Aorta (tissue), 5 donors: ENCODE measurements at places on chromosomes 4 and X. TPM values are rescaled to one million over a fixed set of nuclear protein-coding genes. Genes with fewer than 3 reads are reported as not detected.

KANTR gene
- 27.7 TPM for total RNA-seq

F8A1 gene
- total RNA-seq: 24.6 TPM

PAGE5 gene
- total RNA-seq: not detected

RPA4 gene
- total RNA-seq: 3.0 TPM

ITGB1BP2 gene
- total RNA-seq: 12.6 TPM

MAGEE1 gene
- total RNA-seq: 6.1 TPM

ATOH1 gene
- not detected for total RNA-seq

SLC4A4 gene
- 3.7 TPM for total RNA-seq

ZNF595 gene
- 23.7 TPM for total RNA-seq

BTC gene
- 9.4 TPM for total RNA-seq

SUPT20HL1 gene
- total RNA-seq: 0.15 TPM

RENBP gene
- 13.1 TPM for total RNA-seq

DNA sequence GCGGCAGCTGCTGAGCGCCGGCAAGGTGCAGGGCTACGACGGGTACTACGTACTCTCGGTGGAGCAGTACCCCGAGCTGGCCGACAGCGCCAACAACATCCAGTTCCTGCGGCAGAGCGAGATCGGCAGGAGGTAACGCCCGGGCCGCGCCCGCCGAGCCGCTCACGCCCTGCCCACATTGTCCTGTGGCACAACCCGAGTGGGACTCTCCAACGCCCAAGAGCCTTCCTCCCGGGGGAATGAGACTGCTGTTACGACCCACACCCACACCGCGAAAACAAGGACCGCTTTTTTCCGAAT, 117.0 kb downstream of the DCTD start:
- no peak for DNase-seq
- no peak overlapping the region for H3K27ac ChIP-seq
- H3K4me3 ChIP-seq: no peak overlapping the region
- no peaks in the 10 kb centered on the region for H3K36me3 ChIP-seq
- H3K27me3 ChIP-seq: no peaks in the 10 kb centered on the region
- no peaks in the 10 kb centered on the region for H3K4me1 ChIP-seq

DNA sequence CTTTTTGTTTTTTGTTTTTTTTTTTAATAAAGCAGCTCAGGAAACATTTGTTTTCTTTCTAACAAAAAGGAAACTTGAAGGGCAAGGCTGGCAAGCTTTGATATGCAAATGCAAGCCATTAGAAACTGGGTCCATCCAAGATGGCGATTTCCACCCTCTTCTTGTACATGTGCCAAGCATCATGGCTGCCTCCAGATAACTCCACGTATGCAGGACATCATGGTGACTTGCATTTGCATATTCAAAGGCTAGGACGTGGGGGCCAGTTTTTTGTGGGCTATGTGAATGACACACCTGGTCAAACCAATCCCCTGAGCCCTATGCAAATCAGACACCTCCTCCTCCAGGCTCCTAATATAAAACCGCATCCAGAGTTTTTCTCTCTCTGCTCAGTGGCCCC, 692.6 kb downstream of the FAM133A start:
- H3K27ac ChIP-seq: no peak overlapping the region
- no peaks in the 10 kb centered on the region for H3K36me3 ChIP-seq
- no peaks in the 10 kb centered on the region for H3K27me3 ChIP-seq
- no peaks in the 10 kb centered on the region for H3K4me1 ChIP-seq
- H3K4me3 ChIP-seq: no peak overlapping the region

DNA sequence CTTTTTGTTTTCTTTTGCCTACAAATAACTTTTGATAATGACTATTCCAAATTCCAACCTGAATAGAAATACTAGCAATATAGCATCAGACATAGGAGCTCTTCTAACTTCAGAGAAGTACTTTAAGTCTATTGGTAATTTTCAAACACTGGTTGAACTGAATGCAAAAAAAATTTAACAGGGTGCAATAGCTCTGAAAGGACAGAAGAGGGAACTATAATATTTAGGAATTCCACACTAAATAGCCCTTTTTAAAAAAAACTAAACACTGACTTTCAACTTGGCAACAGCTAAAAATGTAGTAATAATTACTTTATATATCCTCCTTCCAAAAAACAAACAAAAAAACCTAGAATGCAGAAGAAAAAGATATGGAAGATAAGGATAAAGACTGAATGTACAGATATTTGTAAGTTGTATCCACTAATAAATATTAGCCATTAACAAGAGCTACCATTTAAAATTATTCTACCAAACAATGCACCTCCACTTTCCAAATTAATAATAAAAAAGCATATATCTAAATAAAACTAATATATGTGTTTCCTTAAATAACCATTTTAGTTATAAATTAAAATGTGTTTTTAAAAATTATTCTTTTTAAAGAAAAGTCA, 81.4 kb downstream of the FBXW7 start:
- H3K4me3 ChIP-seq: no peak overlapping the region
- H3K27ac ChIP-seq: no peak overlapping the region
- no peaks in the 10 kb centered on the region for H3K36me3 ChIP-seq
- no peaks in the 10 kb centered on the region for H3K4me1 ChIP-seq

DNA sequence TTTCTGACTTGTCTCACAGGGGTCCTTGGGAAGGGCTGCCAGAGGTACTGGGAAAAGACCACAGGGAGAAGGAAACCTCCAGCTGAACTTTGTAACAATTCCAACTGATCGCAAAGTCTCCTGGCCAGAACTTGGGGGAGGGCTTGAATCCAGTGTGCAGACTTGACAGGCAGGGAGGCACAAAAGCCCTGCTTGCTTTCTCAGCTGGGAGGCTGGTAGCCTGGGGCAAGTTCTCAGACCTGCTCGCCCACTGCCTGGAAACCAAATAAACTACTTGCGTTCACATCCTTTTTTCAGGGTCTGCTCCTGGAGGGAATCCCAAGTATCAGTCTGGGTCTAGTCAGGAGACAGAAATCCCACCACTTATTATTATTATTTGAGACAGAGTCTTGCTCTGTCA, 48.0 kb upstream of the CASK start:
- H3K27ac ChIP-seq: no peak overlapping the region
- H3K36me3 ChIP-seq: no peaks in the 10 kb centered on the region
- H3K4me3 ChIP-seq: no peak overlapping the region
- H3K4me1 ChIP-seq: no peaks in the 10 kb centered on the region
- no peaks in the 10 kb centered on the region for H3K27me3 ChIP-seq
- DNase-seq: no peak

- no peak overlapping the region for H3K4me3 ChIP-seq
- no peaks in the 10 kb centered on the region for H3K4me1 ChIP-seq
- no peaks in the 10 kb centered on the region for H3K36me3 ChIP-seq
- no peak for DNase-seq
- no peak overlapping the region for H3K27ac ChIP-seq
- H3K27me3 ChIP-seq: no peaks in the 10 kb centered on the region
Observed at GRCh38 chr4:40550948-40551462, 78.7 kb downstream of the RBM47 start.

DNA sequence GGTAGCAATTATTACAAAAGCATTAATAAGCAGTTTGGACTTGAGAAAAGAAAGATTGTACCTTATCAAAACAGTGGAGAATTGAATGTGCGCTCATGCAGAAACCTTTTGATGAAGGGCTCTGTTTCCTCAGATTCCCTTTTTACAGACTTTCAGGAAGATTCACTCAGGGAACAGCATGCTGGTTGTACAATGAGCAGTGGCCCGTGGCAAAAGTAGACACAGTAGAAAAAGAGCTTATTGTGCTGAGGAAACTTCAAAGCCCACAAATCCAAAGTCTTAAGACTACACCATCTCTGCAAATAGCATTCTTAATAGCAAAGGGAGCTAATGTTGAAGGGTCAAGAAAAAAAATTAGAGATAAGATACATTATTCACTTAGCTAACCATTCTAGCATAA, 858.9 kb downstream of the PDHA2 start:
- H3K4me1 ChIP-seq: no peaks in the 10 kb centered on the region
- H3K27me3 ChIP-seq: no peaks in the 10 kb centered on the region
- H3K4me3 ChIP-seq: no peak overlapping the region

DNA sequence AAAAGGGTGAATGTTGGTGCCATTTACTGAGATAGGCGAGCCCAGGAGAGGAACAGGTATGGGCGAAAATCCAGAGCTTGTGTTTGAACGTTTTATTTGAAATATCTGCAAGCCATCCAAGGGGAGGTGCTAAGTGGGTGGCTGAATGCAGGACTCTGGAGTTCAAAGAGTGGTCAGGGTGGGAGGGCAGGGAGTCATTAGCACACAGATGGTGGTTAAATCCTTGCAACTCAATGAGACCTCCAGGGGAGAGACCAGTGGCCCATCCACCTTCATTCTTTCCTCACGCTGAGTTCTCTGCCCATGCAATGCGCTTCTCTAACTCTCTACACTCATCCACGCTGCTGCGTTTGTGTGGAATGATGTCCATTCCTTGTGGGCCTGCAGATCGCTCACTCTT, 101.1 kb downstream of the VCX3B start:
- H3K27ac ChIP-seq: no peak overlapping the region
- H3K4me3 ChIP-seq: no peak overlapping the region
- no peaks in the 10 kb centered on the region for H3K36me3 ChIP-seq
- no peak for DNase-seq
- no peaks in the 10 kb centered on the region for H3K27me3 ChIP-seq
- H3K4me1 ChIP-seq: no peaks in the 10 kb centered on the region

- no peak overlapping the region for H3K4me3 ChIP-seq
- no peaks in the 10 kb centered on the region for H3K36me3 ChIP-seq
- no peak overlapping the region for H3K27ac ChIP-seq
- no peak for DNase-seq
Observed at GRCh38 chr4:82782626-82783345, 15.8 kb downstream of the SCD5 start.

DNA sequence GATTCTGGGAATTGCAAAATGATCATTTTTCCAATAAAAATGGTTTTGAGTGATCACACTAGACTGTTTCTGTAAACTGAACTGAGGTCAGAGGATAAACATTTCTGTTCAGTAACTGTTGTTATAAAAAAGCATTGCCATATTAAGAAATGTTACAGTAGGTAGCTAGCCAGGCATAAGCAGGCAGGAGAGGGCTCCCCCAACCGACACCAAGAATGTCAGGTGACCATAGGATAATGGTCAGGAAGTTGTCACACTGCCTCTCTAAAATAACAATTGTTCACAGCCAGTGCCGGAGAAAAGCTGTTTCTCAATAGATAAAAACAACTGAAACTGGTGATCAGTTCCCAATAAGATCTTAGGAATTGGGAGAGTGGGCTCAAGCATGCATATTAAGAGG, 306.2 kb upstream of the SLIT2 start:
- no peak overlapping the region for H3K4me3 ChIP-seq
- DNase-seq: no peak
- H3K27ac ChIP-seq: no peak overlapping the region
- no peaks in the 10 kb centered on the region for H3K36me3 ChIP-seq
- no peaks in the 10 kb centered on the region for H3K4me1 ChIP-seq
- no peaks in the 10 kb centered on the region for H3K27me3 ChIP-seq

GRCh38 chr4:186900984-186901383, 177.3 kb upstream of the FAT1 start:
- DNase-seq: no peak
- no peaks in the 10 kb centered on the region for H3K36me3 ChIP-seq
- no peak overlapping the region for H3K4me3 ChIP-seq
- no peaks in the 10 kb centered on the region for H3K27me3 ChIP-seq
- H3K27ac ChIP-seq: no peak overlapping the region

DNA sequence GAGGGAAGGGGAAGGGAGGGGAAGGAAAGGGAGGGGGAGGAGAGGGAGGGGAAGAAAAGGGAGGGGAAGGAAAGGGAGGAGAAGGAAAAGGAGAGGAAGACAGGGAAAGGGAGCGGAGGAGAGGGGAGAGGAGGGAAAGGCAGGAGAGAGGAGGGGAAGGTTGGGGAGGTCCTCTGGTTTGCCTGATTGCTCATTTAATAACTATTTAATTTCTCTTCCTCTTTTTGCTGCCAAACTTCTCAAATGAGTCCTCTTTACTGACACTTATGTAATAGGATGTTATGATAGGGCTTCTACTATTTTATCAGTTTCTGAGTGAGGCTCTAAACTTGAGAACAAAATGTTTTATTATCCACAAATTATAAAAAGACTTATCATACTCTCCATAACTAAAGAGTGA, 35.4 kb upstream of the PPA2 start:
- DNase-seq: no peak
- H3K4me3 ChIP-seq: no peak overlapping the region
- no peaks in the 10 kb centered on the region for H3K27me3 ChIP-seq
- H3K27ac ChIP-seq: no peak overlapping the region
- no peaks in the 10 kb centered on the region for H3K36me3 ChIP-seq
- H3K4me1 ChIP-seq: no peaks in the 10 kb centered on the region

DNA sequence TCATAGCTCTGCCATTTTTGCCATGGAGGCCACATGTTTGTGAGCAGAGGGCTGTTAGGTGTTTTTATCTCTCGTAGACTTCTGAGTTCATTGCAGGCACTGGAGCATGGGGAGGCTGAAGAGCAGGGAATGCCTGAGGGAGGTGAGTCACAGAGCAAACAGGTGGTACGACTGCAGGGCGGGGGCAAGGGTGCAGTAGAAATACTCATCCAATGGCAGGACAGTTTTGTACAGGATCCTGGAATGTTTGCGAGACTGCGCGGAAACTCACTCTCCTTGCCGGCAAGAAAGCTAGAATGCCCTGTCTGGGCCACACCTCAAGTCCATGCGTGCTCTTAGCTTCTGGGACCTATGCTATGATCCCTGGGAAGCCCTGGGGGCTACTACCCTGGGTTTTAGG, 20.0 kb upstream of the VCX2 start:
- H3K4me3 ChIP-seq: no peak overlapping the region
- no peak for DNase-seq
- H3K36me3 ChIP-seq: no peaks in the 10 kb centered on the region
- no peak overlapping the region for H3K27ac ChIP-seq
- no peaks in the 10 kb centered on the region for H3K27me3 ChIP-seq

GRCh38 chrX:106201502-106202178, 33.5 kb downstream of the PWWP3B start:
- no peak overlapping the region for H3K4me3 ChIP-seq
- H3K27ac ChIP-seq: no peak overlapping the region
- H3K4me1 ChIP-seq: no peaks in the 10 kb centered on the region
- DNase-seq: no peak
- no peaks in the 10 kb centered on the region for H3K36me3 ChIP-seq

- H3K36me3 ChIP-seq: no peaks in the 10 kb centered on the region
- H3K27me3 ChIP-seq: no peaks in the 10 kb centered on the region
- no peaks in the 10 kb centered on the region for H3K4me1 ChIP-seq
Observed at GRCh38 chrX:151516538-151517187, 46.8 kb upstream of the PASD1 start.

GRCh38 chr4:169286562-169287301, 16.0 kb upstream of the SH3RF1 start:
- H3K4me1 ChIP-seq: no peaks in the 10 kb centered on the region
- H3K4me3 ChIP-seq: no peak overlapping the region
- H3K27me3 ChIP-seq: no peaks in the 10 kb centered on the region
- H3K27ac ChIP-seq: no peak overlapping the region

- no peak overlapping the region for H3K27ac ChIP-seq
- H3K4me3 ChIP-seq: no peak overlapping the region
- no peaks in the 10 kb centered on the region for H3K27me3 ChIP-seq
Observed at GRCh38 chrX:42567268-42567667, 210.7 kb downstream of the PPP1R2C start.

- H3K4me3 ChIP-seq: no peak overlapping the region
- H3K4me1 ChIP-seq: no peaks in the 10 kb centered on the region
- H3K27ac ChIP-seq: no peak overlapping the region
- DNase-seq: no peak
Observed at GRCh38 chr4:44720371-44720770, 6.0 kb downstream of the GNPDA2 start.

GRCh38 chr4:97548186-97548585, 595.1 kb downstream of the STPG2 start:
- DNase-seq: no peak
- no peaks in the 10 kb centered on the region for H3K36me3 ChIP-seq
- no peak overlapping the region for H3K4me3 ChIP-seq

GRCh38 chr4:34419871-34420270, 1824.4 kb downstream of the ARAP2 start:
- no peak overlapping the region for H3K27ac ChIP-seq
- H3K4me1 ChIP-seq: no peaks in the 10 kb centered on the region
- DNase-seq: no peak
- no peaks in the 10 kb centered on the region for H3K36me3 ChIP-seq
- no peak overlapping the region for H3K4me3 ChIP-seq
- no peaks in the 10 kb centered on the region for H3K27me3 ChIP-seq
